Mesendoderm (in vitro differentiated cells): ENCODE measurements at places on chromosomes 1 and 21.

DNA sequence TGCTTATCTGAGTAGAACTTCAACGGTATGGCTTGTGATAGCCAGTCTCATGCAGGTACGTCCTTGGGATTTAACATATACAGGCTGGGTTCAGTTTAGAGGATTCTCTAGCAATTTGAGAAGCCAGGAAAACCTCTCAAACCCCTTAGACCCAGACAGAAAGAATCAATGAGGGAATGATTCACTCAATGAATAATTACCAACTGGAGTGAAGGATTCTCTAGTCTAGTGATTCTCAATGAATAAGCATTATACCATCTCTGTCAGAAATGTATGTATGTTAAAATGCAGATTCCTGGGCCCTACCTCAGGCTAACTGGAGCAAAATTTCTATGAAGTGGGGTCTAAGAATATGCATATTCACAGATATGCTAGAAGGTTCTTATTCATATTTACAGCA, 54.5 kb upstream of the APP start:
- DNase-seq, result no peak

GRCh38 chr1:107541412-107541811, 400.6 kb downstream of the NTNG1 start:
- DNase-seq, result no peak

GRCh38 chr1:239939602-239940001, 152.1 kb upstream of the FMN2 start:
- DNase-seq, result no peak

DNA sequence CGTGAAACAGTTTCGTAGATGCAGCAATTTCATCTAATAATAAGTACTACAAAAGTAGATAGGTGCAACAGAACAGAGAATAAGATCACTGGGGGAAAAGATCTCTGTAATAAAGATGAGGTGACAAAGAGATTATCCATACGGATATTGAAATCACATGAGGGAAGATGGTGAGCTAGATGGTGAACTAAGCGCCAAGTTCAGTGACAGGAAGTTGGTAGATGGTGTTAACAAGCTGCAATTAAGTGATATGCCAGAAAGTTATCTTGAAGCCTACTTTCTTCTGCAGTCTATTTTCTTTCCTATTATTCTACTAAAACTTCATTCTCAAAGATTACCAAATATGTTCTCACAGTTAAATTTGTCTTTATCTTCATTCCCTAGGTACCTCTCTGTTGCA, 7.1 kb downstream of the LRIF1 start:
- no peak for DNase-seq

DNA sequence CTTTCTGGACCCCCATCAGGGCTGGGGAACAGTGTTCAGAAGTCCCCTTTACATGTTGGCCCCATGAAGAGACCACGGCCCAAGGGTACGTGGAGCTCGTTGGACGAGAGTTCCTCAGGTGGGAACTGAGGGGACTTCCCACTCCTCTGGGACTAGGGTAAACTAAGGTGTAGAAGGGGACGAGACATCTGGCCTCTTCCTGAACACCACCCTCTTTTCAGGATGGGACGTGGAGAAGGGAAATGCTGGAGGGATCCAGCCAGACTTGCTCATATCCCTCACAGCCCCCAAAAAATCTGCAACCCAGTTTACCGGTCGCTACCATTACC, 2.0 kb downstream of the NAXE start:
- no peak for DNase-seq

GRCh38 chr1:96722958-96723357, 1.4 kb downstream of the PTBP2 start:
- no peak for DNase-seq

DNA sequence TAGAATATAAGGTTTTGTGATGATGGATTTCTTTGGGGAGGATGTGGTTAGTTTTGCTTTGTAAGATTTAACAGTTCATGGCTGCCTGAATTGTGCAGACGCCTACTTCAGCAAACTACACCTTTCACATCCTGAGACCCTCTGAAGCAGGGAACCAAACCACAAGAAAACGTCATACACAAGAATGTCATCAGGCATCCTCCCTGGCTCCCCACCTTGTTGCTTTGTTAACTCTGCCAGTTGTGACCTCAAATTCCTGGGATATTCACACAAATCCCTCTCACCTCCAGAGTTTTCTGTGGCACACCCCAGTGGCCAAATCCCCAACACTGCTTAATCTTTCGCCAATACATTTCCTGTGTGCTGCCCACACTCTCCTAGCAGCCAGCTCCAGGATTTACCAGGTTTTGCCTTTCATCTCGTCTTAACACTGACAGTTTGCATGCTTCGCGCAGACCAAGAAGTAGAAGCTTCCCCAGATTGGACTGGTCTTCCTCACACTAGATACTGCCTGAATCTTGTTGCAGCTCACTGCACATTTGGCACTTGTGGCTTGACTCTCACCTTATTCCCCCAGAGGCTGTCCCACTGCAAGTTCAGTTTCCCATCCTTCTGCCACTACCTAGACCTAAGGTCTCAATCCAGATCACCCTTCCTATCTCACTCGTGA, 51.1 kb upstream of the CTTNBP2NL start:
- DNase-seq, result peak; percentile 33

GRCh38 chr1:93440706-93441105, 7.2 kb upstream of the FNBP1L start:
- no peak for DNase-seq

GRCh38 chr1:154777154-154777553, 92.9 kb downstream of the KCNN3 start:
- DNase-seq, result no peak

GRCh38 chr1:155909894-155910293, 1.3 kb downstream of the RIT1 start:
- peak; percentile 38 for DNase-seq

DNA sequence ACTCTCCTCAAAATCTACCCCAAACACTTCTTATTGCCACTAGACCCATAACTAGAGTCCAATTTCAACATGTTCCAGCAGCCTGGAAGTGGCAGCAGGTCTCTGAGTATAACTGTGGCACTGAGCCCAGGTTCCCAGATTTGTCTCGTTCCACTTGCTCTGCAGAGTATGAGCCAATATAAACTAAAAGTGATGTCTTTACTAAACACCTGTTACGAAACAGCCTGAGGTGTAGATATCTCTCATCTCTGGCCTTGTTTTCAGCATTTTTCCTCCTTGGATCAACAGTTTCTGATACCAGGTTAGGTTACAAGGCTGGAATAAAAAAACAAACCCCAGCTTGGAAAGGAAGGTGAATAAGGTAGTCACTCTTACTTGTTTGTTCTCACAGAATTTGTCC, 25.2 kb upstream of the PRDX6 start:
- DNase-seq, result no peak

DNA sequence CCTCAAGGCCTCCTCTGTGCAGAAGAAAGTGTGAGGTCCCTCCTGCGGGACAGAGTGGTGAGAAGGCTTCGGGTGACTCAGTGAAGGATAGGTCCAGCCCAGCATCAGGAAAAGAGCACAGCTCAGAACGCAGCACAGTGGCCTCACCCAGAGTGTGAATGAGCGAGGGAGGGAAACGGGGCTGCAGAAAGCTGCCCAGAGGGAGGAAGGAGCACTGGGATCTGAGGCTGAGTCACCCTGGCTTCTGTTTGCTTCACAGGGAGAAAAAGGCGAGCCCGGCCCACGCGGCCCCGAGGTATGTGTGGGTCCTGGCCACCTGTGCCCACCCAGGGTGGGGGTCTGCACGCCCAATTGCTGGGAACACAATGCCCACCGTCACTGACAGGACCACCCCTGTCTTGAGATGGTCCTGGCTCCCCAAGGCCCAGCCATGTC, 24.3 kb downstream of the COL6A2 start:
- DNase-seq, result no peak

GRCh38 chr1:159274631-159275030, 27.5 kb upstream of the FCER1A start:
- DNase-seq, result no peak

GRCh38 chr21:14880922-14881321, 183.9 kb downstream of the NRIP1 start:
- DNase-seq, result peak; percentile 18

DNA sequence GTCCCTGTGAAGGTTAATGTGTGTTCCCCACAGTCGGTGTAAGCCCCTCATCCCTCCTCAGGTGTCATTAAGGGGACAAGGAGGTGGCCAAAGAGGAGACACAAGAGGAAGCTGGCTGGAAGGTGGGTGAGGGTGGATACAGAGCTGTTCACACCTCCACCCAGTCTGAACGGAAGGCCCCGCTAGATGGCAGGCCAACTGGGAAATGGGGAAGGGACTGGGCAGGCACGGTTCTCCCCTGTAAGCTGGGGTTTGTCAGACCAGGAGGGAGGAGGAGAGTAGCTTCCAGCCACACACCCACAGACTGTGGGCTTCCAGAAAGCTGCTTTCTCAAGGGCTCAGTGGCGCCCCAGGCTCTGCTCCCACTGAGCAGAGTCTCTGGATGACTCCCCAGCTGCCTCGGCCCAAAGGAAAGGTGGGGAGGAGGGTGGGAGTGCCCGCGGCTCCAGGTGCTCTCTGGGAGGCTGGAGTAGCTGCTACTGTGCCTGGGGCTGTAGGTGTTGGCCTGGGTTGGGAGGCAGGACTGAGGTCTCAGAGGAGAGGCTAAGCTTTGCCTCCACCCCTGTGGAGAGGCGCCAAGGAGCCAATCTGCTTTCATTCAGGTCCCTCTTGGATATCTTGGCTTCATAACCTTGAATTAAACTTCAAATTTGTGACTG, 41.2 kb downstream of the PCP4 start:
- DNase-seq, result peak; percentile 59

GRCh38 chr1:148160048-148160342, 7.9 kb upstream of the NBPF11 start:
- DNase-seq, result no peak

DNA sequence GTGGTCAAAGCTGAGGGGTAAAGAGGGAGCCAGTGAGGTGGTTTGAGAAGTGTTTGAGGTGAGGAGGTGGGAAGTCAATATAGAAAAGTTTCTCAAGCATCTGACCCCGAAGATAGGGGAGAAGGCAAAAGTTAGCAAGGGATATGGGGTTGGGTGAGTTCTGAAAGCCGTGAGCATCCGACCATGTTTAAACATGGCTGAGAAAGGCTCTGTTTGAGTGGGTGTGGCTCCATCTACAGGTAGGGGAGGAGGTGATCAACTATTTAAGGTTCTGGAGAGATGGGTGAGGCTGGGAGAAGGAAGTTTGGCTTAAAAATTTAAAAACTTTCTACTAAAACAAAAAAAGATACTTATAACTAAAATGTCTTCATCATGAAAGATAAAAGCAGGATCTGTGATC, 273.8 kb downstream of the KCNJ6 start:
- DNase-seq, result peak; percentile 84

- no peak for DNase-seq
These were observed 59.6 kb downstream of the CAPZB start for GRCh38 chr1:19425646-19426239.

DNA sequence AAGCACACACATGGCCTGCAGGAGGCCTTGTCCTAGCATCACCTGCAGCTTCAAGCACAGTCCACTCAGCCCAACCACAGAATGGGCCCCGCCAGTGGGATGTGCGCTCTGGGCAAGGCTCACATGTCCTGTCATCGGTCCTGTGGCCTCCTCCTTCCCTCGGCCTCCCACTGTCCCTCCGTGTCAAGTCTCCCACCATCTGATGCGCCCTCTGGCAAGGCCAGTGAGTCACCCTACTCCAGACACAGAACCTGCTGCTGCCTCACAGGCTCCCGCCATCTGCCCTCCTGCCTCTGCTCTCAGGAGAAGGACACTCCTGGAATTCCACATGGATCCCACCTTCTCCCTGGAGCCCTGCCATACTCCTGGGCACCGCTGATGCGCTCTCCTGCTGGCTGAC, 14.2 kb downstream of the KCNAB2 start:
- DNase-seq, result no peak

DNA sequence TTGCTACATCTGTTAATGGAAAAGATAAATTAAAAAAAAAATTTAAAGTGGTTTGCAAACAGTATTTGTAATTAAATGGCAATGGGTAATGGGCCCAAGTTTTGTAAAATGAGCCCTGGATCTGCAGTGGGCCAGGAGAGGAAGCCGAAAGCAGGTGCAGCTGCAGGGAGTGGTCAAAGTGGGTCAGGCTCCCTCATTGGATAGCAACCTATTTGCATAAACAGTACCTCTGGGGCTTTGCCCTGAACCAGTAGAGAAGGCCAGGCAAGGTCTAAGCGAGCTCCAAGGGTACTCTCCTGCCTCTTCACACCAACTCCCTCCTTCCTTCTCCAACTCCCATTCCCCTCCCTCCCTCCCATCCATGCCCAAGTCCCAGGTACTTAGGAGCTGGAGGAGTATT, 138.9 kb downstream of the HMGB4 start:
- no peak for DNase-seq

DNA sequence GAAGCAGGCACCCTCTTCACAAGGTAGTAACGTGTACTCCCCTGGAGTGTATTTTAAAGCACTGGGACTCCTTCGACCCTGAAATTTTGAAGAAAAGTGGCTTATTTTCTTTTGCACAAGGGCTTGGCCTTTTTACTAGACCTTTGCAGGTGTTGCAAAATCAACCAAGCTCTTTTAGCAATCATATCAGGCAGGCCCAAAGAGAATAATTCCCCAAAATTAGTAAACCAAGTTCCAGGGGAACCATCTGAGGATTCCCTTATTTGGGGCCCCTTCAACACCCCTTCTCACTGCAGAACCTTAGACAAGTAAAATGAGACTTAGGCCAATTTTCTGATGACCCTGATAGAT, 28.3 kb downstream of the CBR1 start:
- no peak for DNase-seq

- no peak for DNase-seq
These were observed 640 bp upstream of the CYP2J2 start for GRCh38 chr1:59927213-59927612.

- DNase-seq, result no peak
These were observed 82.0 kb downstream of the RPAP2 start for GRCh38 chr1:92380867-92381266.

DNA sequence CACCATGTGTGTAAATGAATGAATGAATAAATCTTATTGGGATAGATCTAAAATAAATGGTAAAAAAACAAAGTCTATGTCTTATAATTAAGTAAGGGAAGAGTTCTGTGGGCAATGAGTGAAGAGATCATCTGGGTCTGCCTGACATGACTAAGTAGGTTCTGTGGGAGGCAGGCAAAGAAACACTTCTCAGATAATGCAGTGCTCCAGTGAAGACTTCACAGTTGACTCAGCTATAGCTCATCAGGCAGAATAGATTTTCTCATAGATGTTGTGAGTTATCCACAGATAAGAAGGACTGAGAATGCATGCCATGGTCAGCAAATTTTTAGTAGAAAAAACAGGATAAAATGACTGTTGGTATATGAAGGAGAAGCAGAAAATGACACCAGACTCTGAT, 12.4 kb downstream of the KRTAP22-2 start:
- no peak for DNase-seq

DNA sequence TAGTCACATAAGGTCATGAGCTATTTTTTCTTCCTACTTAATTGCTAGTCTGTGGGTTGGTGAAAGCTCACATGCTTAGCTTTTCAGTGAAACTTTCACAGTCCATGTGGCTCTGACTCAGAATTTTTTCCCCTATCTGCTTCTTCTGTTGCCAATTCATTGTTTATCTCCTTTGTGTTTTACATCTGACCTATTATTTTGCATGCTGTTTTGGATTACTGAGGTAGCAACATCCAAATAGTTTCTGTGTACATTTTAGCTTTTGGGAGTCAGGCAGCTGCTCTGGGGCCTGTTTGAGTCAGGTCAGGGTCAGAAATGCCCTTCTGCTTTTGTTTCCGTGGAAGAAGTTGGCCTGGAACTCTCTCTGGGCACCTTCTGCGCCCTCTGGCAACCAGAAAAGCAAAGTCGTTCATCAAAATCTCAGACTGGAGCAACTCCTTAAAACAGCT, 40.0 kb downstream of the ROR1 start:
- DNase-seq, result no peak
